ENCODE measurements at places on chromosomes 4 and X.

DNA sequence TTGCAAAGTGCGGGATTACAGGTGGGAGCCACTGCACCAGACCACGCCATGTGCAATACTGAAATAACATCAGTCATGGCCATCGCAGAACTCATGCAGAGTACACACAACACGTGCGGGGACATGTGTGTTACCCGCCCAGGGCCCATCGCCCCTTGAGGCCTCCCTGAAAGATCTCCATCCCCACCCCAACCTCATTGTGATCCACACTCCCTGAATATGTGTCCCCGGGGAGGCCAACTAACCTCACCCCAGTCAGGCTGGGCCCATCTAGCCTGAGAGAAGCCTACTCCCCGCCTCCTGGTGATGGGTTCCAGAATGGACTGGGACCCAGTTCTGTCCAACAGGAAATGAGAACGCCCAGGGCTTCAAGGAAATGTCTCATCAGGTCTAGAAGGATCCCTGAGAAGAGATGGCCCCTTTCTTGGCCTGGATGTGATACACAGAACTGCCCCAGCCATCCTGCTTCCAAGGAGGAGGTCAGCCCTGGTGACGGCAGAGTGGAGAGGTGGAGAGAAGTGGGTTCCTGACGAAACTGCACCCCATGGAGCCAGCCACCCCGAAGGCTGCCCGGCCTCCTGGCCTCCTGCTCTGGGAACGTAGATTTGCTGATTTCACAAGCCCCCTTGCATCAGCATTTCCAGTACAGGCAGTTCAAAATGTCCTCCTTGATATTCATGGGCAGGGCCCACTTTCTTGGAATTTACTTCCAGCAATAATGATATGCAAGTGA lies 22.5 kb upstream of the CLDN24 start:
- no peak for DNase-seq

DNA sequence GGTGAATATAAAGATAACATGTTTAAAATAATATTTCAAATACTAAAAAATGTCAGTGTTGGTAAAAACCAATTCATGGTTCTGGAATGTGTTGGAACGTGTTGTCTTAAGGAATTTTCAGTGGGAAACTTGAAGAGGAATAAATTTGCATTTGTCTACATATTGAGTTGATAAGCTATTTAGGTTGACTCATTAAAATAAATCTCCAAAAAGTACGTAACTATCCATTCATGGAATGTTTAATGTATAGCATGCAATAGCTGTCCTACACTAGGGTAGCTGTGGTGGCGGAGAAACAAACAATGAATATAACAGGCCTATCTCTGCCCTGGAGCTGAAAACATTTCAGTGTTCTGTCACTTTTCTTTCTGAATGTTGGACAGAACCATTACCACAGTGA lies 20.3 kb downstream of the SHISA3 start:
- no peak for DNase-seq

- no peak for DNase-seq
Observed at GRCh38 chrX:153824348-153824747, 6.0 kb downstream of the PDZD4 start.

GRCh38 chr4:11505221-11505971 lies 76.7 kb upstream of the HS3ST1 start:
- DNase-seq: no peak

DNA sequence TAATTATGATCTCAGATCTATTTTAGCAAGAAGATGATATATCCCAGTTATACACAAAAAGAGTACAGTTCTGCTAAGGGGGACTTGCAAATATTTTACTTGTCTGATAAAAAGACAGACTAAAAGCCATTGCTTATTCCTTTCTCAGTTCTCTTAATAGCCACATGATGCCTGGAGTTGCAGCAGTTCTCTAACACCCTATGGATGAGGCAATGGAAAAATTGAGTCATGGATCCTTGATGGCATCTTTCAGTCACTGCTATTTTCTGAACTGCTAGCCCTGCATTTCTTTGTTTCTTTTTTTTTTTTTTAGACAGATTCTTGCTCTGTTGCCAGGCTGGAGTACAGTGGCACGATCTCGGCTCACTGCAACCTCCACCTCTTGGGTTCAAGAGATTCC lies 1956.7 kb downstream of the C4orf33 start:
- DNase-seq: no peak

DNA sequence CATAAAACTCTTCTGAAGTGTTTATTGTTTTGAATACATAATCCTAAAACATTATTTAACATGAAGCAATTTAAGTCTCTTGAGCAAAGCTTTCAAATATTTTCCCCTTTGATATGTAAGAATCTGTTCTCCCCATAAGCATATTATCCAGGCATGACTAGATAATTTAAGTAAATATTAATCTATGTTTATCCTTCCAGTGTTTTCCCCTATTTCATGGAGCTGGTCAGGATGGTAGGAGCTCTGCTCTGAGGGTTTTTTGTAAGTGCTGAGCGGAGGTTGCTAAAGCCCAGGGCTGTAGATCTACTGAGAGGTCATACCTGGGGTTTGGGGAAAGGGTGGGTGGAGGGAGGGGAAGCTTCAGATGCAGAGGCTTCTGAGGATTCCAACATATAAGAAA lies 258.9 kb upstream of the SFRP2 start:
- no peak for DNase-seq

GRCh38 chrX:153816831-153817690 lies 13.3 kb downstream of the PDZD4 start:
- DNase-seq: no peak

DNA sequence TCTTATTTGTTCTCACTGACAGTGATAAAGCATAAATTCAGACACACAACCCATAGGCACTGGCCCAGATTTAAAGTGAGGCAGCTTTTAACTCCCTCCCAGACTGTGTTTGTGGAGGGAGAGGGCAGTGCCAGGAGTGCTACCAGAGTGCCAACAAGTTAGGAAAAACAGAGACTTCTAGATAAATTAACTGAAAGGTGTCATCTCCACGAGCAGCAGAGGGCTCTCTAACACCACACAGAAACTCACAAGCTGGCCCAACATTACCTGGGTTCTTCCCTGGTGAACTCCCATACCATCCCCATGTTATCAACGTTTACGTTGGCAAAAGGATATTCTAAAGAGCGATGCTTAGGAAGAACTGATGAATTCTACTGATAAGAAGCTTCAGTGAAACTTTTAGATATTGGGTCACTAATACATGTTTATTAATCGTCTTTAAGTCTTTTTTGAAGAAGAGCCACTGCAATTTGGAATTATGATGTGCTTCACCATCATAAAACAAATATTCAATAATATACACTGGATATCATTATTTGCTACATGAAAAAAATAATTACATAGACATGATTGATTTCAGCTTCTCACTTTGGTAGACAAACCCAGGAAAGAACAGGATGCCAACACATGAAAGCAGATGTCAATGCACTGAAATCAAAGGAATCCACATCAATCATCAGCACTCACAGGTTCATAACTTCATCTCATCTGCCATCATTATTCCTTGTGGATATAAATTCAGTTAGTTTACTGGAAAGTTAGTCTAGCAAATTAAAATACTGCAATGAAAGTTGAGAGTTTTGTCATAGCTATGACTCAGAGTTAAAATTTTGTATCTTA lies 121.2 kb upstream of the NAP1L5 start:
- DNase-seq: no peak

DNA sequence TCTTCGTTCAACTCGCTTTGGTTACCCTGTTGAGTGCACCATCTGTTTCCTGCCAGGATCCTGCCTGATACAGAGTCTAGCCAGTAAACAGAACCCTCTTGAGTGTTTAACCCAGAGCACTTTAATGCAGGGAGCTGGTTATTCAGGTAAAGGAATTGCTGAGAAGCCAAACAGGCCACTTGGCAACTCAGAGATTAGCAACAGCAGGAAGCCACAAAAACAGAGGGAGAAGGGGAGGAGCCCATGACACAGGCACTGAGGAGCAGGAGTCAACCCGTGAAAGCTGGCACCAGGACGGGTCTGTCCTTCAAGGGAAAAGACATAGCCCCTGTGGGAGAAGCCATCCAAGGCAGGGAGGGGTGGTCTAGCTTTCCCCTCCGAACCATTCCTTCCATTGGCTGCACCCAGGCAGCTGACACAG lies 641.4 kb downstream of the ZNF674 start:
- no peak for DNase-seq

GRCh38 chr4:15744016-15744545 lies 34.0 kb upstream of the CD38 start:
- DNase-seq: no peak

GRCh38 chr4:137775701-137776100 lies 243.4 kb upstream of the PCDH18 start:
- no peak for DNase-seq

DNA sequence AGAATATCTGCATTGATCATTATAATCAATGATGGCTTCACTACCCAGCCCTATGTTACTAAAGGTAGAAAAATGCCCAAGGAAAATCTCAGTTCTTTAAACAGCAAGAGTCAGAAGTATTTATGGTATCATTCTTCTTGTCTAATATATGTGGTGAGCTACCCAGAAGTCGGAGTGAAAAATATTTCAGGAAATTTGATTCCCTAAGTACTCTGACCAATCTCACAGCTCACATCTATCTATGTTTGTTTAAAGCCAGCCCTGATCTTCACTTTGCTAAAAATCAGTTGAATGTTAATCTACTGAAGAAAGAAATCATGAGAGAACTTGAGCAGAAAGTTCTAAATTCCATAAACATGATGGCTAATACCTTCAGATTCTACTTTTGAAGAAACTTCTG lies 522.9 kb upstream of the SLIT2 start:
- DNase-seq: no peak

DNA sequence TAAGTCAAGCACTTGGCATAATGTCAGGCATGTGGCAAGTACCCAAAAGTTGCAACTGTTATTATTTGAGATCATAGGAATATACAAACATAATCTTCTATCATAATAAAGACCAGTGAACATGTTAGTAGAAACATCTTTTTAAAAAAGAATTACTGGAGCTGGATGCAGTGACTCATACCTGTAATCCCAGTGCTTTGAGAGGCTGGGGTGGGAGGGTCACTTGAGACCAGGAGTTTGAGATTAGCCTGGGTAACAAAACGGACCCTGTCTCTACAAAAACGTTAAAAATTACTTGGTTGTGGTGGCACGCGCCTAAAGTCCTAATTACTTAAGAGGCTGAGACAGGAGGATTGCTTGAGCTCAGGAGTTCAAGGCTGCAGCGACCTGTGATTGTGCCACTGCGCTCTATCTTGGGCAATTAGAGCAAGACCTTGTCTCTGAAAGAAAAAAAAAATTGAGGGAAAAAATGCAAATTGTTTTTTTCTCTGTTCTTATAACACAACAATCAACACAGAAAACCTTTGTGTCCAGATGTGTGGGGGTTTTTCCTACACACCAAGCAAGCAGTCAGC lies 284.3 kb downstream of the ARHGAP10 start:
- DNase-seq: no peak

DNA sequence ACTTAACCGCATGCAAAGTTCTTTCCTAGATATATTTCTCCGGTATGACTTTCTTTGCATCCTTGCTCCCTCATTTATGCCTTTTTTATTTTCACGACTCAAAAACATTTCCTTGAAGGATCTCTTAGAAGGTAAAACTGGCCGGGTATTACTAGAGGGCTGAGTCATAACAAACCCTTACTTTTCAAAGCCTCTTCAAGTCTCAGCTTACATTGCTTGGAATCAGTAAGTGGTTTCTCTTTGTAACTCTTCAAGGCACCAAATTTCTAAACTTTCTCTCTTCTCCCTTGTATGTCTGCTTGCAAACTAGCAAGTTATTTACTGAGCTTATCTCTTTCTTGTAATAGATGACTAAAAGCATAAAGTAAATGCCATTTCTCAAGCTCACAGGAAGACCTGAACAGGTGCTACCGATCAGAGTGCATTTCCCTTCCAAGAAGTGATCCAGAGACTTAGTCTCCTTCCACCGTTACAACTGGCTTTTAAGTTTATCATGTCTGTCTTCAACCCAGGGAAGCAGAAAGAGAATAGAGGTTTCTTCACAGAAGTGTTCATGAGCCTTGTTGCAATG lies 75.5 kb downstream of the ANXA10 start:
- no peak for DNase-seq

GRCh38 chr4:98485816-98486345 lies 172.5 kb downstream of the TSPAN5 start:
- no peak for DNase-seq

DNA sequence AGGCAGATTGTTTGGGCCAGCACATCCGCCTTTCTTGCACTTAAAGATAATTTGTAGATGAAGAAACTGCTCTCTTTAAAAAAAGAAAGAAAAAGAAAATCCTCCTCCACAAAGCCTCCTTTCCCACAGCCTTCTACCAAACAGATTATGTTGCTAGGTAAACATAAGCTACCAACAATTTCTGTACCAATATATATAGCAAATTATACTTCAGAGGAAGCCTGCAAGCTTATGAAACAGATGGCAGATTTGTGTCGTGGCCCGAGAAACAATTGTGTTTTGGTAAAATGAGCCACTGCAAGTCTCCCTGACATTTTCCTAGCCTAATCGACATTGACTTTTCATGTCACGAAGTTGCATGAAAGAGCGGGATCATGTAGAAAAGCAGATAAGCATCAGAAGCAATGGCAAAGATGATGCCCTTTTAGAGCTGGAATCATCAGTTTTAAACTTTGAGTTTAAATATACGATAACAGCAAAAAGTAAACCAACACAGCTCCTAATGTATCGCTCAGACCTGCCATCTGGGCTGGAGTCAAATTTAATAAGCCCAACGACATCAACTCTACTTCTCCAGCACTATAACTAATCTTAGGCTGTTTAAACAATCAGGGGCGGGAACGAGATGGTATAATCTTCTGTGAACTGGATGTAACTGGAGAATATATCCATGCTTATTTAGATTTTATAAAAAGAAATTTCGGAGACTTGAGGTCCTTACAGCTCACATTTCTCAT lies 94.9 kb upstream of the PLAC1 start:
- no peak for DNase-seq

DNA sequence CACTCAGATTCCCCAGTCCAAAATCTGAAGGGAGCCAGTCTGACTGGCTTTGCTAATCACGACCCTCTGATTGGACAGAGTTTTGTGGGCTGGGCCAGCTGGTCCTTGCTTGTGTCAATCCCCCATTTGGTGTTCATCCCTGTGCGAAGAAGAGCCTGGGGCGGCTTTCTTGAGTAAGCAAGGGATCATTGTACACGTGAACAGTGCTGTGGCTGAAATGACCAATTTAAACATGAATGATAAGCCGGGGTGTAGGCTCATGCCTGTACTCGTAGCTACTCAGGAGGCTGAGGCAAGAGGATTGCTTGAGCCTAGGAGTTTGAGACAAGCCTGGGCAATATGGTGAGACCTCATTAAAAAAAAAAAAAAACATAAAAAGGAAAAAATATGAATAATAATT lies 379.1 kb downstream of the RAPGEF2 start:
- DNase-seq: no peak

GRCh38 chr4:188714501-188714900 lies 575.3 kb downstream of the TRIML1 start:
- DNase-seq: no peak

GRCh38 chr4:19544446-19545125 lies 707.1 kb upstream of the SLIT2 start:
- DNase-seq: no peak
